ENCODE measurements at places on chromosomes 12 and 14.

DNA sequence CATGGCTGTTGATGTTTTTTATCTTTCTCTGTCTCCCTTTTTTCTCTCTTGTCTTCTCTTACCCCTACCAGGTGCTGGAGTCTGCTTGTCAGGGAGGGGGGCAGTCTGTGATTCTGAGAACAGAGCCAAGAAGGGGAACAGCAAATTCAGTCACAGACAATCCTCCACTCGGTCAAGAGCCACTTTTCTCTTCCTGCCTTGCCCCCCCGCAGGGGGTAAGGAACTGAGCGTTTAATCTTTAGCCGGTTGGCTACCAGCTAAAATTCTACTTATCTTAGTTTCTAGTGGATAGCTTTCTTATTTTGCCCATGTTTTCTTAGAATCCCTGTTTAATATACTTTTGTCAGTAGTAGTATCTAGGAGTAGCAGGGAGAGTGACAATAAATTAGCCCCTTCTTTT is 1.9 kb downstream of the RIMKLB start:
- DNase-seq, result no peak

DNA sequence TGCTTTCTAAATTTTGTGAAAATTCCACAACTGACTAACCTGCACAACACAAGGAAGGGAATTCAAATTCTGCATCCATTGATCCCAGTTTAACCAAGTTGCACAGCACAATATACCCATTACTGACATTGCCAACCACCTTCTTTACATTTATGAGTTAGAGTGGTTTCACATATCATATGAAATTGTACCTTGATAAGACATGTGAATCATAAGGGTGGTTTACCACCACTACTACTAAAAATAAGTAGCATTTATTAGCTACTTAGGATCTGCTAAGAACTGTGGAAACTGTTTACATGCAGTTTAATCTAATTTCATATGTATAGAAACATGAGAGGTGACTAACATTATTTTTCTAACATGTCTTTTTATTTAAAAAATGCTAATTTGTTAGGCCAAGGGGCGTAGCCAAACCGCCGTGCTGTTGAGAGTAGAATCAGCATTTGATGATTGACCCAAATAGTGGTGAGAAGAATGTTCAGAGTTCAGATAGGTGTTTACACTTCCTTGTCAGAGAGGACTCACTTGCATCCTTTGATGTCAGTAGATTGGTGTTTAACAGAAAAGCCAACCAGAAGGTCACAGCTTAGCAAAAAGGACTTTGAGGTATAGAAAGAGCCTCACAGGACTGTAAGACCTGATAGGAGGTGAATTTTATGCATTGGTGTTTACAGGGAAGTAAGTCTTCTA is 56.2 kb downstream of the LRFN5 start:
- no peak for DNase-seq

GRCh38 chr12:120711411-120711810 is 1.2 kb downstream of the UNC119B start:
- no peak for DNase-seq

DNA sequence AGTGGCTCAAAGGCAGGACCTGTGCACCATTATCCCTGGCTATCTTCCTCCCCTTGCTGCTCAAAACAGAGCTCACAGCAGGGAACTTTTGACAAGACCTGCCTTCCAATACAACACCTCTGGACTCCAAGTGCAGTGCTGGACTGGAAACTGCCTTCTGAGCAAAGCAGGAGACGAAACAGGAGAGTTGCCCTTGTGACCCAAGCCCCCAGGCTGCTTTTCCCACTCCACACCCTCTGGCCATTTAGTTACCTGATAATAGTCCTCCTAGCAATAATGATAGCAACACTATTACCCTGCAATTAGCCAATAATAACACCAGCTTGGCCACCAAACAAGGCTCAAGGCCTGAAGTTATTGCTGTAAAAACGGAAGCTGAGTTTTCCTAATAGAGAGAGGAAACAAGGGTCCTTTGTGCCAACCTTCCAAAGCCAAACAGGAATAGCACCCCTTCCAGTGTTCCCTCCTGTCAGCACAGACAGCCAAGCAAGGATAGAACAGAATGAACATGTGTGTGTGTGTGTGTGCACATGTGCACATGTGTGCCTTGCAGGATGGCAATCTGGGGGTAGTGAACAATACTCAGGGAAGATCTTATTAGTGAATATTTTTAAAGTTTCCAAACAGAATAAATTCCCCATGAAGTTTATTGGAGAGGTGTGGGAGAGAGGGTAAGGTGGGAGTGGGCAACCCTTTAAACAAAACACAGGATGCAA is 9.2 kb upstream of the KRT73 start:
- DNase-seq, result no peak

DNA sequence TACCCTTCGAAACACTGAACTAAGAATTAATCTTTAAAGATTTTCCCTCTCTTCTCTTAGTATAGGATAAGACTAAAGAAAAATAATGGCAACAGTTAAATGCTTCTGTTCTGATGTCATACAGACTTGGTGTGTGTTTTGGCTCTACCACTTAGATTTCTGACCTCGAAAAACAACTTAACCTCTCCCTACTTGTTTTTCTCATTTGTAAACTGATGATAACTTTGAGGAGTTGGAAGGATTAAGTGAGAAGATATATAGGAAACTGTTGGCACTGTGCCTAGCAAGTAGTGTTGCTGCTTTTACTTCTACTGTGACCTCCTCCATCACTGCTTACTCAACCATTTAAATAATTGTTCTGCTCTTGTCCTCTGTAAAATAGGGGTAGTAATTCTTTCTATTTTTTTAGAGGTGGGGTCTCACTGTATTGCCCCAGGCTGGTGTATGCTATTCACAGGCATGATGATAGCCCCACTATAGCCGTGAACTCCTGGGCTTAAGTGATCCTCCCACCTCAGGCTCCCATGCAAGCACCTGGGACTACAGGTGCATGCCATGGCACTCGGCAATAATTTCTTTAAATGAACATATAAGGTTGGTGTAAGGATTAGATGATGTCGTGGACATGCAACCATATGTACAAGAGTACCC is 22.4 kb downstream of the PALS1 start:
- no peak for DNase-seq

GRCh38 chr12:69094606-69095216 is 144.7 kb upstream of the CPSF6 start:
- no peak for DNase-seq

DNA sequence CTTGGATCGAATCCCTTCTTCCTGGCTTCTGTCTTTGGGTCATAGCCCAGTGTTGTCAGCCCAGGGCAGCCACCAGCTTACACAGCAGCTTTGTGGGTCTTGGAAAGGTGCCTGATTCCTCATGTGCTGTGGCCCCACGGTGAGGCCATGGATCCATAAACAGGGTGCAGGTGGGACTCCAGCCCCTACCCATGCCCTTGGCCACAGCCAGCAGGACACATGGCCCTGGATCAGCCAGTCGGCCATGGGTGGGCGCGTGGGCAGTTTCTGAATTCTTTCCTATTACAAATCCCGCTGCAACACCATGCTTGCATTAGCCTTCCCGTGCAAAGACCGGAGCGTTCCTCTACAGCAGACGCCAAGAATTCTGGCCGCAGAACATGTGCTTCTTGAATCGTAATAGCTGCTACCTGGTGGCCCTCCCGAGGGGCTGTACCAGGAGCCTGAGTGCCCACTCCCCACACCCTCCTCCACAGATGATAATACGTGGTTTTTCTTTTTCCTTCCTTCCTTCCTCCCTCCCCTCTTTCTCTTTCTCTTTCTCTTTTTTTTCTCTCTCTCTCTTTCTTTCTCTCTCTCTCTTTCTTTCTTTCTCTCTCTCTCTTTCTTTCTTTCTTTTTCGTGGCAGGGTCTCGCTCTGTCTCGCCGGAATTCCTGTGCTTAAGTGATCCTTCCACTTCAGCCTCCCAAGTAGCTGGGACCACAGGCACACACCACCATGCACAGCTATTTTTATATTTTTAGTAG is 2.9 kb upstream of the MMP17 start:
- no peak for DNase-seq

- DNase-seq, result no peak
These were observed 363.4 kb upstream of the GARIN6 start for GRCh38 chr12:99284161-99284560.

DNA sequence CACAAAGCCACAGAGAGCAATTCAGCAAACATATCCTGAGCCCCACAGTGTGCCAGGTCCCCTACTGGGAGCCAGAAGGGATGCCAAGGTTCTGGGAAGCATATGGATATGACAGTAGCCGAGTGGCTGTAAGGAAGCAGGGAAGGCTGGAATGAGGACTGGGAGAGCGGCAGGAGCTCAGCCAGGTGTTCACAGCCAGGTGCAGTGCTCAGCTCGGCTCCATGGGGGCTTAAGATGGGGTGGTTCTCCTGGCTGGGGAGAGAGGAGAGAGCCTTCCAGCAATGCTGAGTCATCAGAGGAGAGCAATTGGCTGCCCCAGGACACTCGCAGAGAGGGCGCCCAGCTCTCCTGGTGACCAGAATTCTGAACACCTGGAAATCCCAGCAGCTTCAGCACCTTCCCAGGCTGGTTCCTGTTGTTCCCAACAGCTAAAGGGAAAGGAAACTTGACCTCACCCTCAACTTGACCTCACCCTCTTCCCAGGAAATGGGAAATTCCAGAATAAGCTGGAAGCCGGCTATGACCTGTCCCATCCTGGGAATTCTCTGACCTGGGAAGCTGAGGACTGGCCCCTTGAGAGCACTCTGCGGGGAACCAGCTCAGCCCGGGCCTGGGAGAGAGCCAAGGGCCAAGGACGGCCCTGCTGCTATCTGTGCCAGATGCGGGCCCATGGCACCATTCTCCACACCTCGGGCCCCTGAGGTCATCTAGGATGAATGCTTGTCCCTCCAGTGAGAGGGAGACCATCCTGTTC is 34.6 kb downstream of the SLC6A12 start:
- no peak for DNase-seq

- no peak for DNase-seq
These were observed 33.4 kb upstream of the SYNDIG1L start for GRCh38 chr14:74459289-74459946.

DNA sequence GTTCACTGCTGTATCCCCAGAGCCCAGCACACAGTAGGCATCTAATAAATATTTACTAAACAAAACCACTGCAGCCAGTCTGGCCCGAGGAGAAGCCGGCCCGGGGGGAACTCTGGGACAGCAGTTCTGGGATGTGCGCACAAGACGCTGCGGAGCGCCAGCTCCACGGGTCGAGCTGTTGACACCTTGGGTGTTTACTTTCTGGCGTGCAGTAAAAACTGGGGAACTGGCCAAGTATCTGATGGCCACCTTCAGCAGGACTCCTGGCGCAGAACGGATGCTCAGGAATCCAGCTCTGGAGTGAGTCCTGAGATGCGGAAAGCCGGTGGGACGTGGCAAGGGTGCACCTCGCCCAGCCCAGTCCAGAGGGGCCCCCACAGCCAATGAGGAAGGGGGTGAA is 65.6 kb downstream of the NCOR2 start:
- DNase-seq, result no peak

DNA sequence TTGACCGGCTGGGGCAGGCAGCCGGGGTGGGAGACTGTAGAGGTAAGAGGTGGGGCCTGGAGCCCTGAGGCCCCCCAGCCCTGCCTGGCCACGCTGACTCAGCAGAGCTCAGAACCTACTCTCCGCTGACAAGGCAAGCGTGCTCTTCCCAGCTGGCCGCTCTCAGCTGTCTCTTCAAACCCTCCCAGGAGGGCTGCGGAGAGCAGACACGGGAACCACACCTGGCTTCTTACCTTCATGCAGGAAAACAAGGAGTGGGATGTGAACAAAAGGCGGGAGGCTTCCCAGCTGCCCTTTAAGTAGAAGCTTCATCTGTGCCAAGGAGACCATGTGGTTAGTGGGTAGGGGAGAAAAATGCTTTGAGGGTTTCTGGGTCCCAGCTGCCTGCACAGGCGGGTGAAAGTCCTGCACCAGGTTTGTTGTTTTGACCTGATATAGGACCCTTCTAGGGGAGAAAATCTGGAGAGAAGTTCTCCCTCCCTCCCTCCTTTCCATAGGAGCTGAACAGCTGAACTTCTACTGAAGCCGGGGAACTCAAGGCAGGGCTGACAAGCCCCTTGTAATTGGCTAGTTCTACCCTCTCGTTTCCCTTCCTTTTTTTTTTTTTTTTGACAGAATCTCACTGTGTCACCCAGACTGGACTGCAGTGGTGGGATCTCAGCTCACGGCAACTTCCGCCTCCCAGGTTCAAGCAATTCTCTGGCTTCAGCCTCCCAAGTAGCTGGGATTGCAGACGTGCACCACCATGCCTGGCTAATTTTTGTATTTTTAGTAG is 12.8 kb upstream of the TESC start:
- no peak for DNase-seq

- DNase-seq, result no peak
These were observed 11.0 kb upstream of the OAS2 start for GRCh38 chr12:112967306-112967705.

DNA sequence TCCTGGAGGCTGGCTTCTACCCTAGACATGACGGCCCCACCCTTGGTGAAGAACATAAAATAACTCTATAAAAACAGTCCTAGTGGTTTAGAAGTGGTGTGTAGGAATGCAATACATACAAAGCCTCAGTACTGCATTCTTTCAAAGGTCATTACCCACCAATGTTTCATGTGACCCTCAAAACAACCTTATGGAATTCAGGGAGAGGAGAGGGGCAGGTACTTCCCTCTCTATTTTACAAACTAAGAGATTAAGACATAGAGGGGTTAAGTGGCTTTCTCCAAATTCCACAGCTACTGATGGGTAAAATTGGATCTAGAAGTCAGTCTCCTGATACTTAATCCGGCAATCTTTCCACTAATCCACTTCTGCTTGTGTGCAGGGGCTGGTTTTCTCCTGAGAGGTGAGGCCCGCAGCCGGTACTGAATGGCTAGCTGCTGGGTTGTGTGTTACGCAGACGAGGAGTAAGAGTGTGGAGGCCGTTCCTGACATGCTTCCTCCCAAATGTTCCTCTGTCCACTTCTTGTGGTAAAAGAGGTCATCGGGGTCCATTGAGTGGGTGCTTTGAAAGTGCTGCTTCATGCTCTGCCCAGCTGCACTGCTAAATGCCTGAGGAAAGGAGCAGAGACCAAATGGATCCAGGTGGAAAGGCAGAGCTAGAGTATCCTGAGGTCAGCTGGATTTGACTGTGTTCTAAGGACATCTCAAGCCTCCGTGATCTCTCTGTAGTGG is 16.2 kb downstream of the SLC7A8 start:
- no peak for DNase-seq

- no peak for DNase-seq
These were observed 185.2 kb upstream of the RTL1 start for GRCh38 chr14:101088714-101089113.

DNA sequence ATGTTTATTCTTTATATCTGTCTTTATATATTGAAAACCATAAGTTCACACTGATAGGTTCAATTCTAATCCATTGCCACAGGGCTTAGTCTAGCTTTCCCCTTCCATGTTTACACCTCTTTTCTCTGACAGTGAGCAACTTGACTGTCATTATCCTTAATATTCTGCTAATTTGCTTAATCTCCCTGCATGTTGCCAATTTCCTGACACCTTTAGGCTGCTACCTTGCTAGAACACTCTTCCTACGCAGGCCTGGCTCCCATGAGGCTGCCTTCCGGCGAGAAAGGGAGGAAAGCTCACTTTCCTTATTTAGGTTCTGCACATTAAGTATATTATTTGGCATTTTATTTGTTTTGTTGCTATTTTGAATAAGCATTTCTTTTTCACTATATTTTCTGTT is 12.8 kb upstream of the FRS2 start:
- DNase-seq, result no peak

- no peak for DNase-seq
These were observed 349.0 kb downstream of the GLT1D1 start for GRCh38 chr12:129202109-129202814.

GRCh38 chr12:3605692-3606091 is 114.7 kb downstream of the PRMT8 start:
- no peak for DNase-seq
